A673 (cell line): ENCODE measurements at places on chromosomes 16 and 17. TPM values are rescaled to one million over a fixed set of nuclear protein-coding genes. Genes with fewer than 3 reads are reported as not detected.

CES5A gene
- total RNA-seq: not detected in 2 replicates

GSDMA gene
- total RNA-seq: not detected in 2 replicates

DNA sequence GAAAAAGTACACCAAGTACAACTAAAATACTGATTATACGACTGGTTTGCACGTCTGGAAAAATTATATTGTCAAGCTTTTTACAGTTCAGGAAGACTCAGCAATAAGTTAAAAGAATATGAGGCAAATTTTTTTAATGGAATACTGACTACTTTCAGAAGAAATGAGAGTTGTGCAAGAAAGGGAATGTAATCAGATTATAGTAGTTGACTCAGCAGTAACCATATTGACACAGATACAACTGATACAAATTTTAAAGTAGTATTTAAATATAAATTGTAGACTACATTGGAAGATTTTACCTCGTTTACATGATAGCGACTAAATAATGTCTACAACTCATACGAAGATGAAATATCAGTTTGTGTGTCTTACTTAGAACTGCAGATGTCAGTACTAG is 16.7 kb downstream of the ASGR2 start:
- DNase-seq: no peak
- H3K36me3 ChIP-seq: no peaks in the 10 kb centered on the region
- H3K27me3 ChIP-seq: no peaks in the 10 kb centered on the region
- H3K4me1 ChIP-seq: peaks cover 9% of the 10 kb centered on the region

DNA sequence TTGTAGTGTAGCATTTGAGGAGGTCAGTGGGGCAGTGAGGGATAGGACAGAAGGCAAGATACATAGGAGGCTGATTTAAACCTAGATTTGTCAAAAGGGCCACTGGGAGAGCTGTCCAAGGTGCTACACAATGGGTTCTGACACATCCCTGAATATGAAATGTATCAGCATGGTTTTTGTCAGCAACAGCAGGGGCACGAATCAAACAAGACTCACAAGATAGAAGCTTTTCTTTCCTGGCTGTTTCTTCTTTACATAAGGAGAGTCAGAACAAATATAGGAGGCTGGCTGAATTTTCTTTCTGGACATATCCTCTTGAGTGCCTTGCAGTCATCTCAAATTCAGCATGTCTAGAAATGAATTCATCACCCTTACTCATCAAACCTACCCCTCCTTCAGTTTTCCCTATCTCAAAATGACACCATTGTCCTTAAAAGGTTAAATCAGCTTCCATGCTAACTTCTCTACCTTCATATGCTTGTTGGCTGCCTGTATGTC is 130.5 kb downstream of the NPIPB5 start:
- no peaks in the 10 kb centered on the region for H3K36me3 ChIP-seq
- DNase-seq: peak; percentile 47
- H3K27ac ChIP-seq: no peak overlapping the region
- peaks cover 54% of the 10 kb centered on the region for H3K27me3 ChIP-seq
- H3K4me1 ChIP-seq: no peaks in the 10 kb centered on the region

DNA sequence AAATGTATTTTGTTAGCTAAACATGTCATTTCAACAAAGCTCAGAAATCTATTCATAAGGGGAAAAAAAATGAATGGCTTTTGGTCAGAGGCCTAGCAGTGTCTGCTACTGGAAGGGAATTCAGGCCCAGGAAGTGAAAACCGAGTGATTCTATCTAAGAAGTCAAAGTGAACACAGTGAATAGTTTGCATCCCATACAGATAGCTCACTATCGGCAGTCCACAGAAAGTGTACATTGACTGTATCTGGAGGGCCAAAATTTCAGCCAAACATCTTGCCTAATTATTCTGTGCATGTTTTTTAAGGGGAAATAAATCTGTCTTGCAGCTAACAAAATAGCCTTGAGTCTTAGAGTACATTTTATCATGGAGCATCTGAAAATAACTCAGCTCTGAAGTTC is 214.4 kb upstream of the CACNG5 start:
- H3K27ac ChIP-seq: no peak overlapping the region
- no peak for DNase-seq
- H3K27me3 ChIP-seq: no peaks in the 10 kb centered on the region
- peaks cover 16% of the 10 kb centered on the region for H3K4me1 ChIP-seq
- no peak overlapping the region for H3K4me3 ChIP-seq

- no peak overlapping the region for H3K27ac ChIP-seq
- H3K36me3 ChIP-seq: no peaks in the 10 kb centered on the region
- no peak overlapping the region for H3K4me3 ChIP-seq
- peak; percentile 69 for DNase-seq
- H3K4me1 ChIP-seq: no peaks in the 10 kb centered on the region
These were observed 252.3 kb downstream of the SNX29 start for GRCh38 chr16:12228602-12229499.

GRCh38 chr17:5260542-5260941 is 21.5 kb upstream of the RABEP1 start:
- H3K27ac ChIP-seq: no peak overlapping the region
- no peak overlapping the region for H3K4me3 ChIP-seq
- no peak for DNase-seq
- H3K4me1 ChIP-seq: no peaks in the 10 kb centered on the region
- no peaks in the 10 kb centered on the region for H3K36me3 ChIP-seq

DNA sequence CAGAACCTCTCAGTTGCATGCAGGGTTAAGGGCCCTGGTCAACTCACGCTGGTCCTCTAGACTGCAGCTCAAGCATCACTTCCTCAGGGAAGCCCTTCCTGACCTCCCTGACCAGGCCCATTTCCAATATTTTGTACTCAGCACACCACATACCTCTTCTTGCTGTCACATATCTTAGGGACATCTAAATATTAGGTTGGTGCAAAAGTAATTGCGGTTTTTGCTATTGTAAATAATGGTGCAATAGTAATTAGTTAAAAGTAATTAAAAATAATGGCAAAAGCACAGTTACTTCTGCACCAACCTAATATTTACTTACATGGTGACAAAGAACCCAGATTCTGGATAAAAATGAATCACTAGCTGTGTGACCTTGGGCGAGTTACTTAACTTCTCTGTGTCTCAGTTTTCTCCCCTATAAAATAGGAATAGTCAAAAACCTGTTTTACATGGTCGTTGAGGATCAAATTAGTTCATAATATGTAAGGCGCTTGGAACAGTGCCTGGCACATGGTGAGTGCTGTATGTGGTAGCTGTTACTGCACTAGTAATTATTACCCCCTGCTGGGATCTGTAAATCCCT is 177.4 kb downstream of the PRKCB start:
- peaks cover 7% of the 10 kb centered on the region for H3K36me3 ChIP-seq
- DNase-seq: peak; percentile 55
- no peak overlapping the region for H3K4me3 ChIP-seq
- H3K4me1 ChIP-seq: peaks cover 76% of the 10 kb centered on the region
- no peaks in the 10 kb centered on the region for H3K27me3 ChIP-seq

FA2H gene
- total RNA-seq: not detected in 2 replicates

DNA sequence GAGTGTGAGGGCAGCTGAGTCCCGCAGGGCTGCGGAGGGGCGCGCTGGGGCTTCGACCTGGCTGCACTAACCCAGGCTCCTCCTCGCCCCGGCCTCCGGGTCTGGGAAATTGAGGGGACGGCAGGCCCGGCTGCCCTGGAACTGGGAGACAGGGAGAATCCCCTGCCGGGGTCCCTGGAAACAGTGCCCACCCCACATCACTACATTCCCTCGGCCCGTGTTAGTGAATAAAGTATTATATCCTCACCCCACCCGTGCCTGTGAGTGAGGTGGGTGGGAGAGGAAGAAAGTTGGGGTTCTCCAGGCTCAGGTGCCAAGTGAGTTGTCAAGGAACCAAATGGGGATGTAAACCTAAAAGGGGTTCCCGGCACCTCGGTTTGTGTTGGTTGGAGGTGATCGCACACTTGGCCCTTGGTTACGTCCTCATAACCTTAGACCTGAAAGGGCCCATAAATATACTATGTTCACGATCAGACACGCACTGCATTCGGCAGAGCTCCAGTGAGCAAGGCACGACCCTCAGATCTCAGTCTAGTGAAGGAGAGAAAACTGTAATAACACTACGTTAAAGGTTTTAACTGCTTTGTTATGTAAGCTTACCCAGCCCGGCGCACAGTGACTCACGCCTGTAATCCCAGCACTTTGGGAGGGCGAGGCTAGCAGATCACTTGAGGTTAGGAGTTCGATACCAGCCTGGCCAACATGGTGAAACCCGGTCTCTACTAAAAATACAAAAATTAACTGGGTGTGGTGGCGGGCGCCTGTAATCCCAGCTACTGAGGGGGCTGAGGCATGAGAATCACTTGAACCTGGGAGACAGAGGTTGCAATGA is 11.2 kb downstream of the ZNF771 start:
- no peaks in the 10 kb centered on the region for H3K27me3 ChIP-seq
- H3K36me3 ChIP-seq: peaks cover 29% of the 10 kb centered on the region
- peaks cover 4% of the 10 kb centered on the region for H3K4me1 ChIP-seq

DNA sequence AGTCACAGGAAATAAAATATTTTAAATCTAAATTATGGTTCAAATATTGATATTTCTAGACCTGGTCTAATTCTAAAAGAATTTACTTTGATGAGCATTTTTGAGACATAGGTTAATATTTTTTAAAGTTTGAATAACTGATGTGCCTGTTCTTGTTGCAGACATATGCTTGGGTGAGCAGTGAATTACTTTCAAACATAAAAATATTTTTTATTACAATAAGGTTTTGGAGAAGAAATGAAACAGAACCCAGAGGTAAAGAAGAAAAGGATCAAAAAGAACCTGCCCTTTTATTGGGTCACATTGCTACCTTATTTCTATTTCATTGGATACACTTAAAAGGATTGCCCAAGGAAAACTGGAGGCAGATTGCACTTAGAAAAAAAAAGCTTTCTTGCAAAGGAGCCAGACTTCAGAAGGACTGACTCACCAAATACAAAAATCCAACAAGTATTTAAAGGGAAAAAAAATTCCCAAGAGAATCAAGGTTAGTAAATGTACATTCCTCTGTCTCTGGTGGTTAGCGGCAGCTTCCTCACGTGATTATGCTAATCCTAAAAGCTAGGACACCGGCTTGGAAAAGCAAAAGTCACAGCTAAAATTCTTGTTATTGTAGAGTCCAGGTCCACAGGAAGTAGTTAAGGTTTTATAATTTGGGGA is 18.5 kb downstream of the ENPP7 start:
- H3K27ac ChIP-seq: no peak overlapping the region
- no peak overlapping the region for H3K4me3 ChIP-seq
- peaks cover 23% of the 10 kb centered on the region for H3K27me3 ChIP-seq
- DNase-seq: peak; percentile 43
- no peaks in the 10 kb centered on the region for H3K36me3 ChIP-seq
- H3K4me1 ChIP-seq: peaks cover 25% of the 10 kb centered on the region

GRCh38 chr16:27526180-27526579 is 23.5 kb downstream of the GTF3C1 start:
- peaks cover 63% of the 10 kb centered on the region for H3K36me3 ChIP-seq
- H3K27me3 ChIP-seq: no peaks in the 10 kb centered on the region
- no peaks in the 10 kb centered on the region for H3K4me1 ChIP-seq
- H3K27ac ChIP-seq: no peak overlapping the region
- DNase-seq: peak; percentile 27

- H3K4me1 ChIP-seq: no peaks in the 10 kb centered on the region
- no peak overlapping the region for H3K27ac ChIP-seq
- no peak for DNase-seq
These were observed 10.7 kb upstream of the MEAK7 start for GRCh38 chr16:84514874-84515835.

DNA sequence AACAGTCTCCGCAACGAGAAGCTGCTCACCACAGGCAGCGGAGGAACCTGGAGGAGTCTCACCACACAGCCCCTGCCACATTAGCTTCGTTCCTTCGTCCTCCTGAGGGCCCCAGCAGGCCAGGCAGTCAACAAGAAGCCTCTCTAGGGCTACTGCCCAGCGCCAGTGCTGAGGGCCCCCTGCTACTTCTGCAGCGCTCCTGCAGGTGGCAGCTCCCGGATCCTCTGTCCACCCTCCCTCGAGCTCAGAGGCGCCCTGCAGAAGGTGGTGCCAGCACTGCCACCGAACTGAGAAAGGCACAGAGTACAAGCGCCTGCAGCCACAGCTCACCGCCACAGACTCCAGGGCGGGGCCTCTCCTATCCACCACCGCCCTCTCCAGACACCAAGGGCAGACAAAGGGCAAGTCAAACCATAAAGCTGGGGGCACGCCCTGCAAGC is 27.3 kb downstream of the KDM8 start:
- no peaks in the 10 kb centered on the region for H3K27me3 ChIP-seq
- no peak overlapping the region for H3K27ac ChIP-seq
- no peak overlapping the region for H3K4me3 ChIP-seq
- no peaks in the 10 kb centered on the region for H3K36me3 ChIP-seq
- DNase-seq: no peak

CYGB gene
- 0.56 and 0.61 TPM in 2 replicates for total RNA-seq

CHRNE gene
- total RNA-seq: 0.21 and 0.79 TPM in 2 replicates

DNA sequence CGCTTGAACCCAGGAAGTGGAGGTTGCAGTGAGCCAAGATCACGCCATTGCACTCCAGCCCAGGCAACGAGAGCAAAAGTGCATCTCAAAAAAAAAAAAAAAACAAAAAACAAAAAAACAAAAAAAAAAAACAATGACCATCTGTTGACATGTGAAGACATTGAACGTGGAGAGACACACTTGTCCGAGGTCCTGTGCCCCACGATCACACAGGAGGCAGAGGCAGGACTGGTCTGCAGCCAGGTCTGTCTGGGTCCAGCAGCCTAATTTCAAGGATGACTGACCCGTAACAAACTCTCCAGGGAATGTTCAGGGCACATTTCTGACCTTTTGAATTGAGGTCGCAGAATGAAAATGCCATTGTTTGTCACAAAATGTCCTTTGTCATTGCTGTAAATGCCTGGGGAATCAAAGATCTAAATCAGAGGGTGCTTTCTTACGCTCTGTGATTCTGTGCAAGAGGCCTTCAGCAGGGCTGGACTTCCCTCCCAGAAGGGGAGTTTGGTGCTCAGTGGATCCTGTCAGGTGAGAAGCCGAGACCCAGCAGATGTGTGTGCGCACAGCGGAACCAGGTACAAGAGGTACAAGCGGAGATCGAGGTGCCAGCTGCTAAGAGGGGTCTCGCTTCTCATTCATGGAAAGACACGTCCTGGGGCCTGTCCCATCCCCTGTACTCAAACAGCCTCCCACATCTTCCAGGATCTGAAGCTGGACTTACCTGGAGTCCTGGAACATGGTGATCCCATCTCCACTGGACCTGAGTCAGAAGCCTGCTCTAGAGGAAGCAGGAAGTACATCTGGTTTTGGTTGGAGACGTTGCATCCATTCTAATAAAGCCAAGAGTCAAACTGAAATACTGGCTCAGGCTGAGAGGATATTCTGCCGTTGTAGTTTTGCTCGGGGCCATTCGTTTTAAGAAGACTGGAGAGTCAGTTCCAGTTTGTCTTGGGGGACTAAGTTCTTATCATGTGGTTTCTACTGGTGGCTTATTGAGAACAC is 95.8 kb downstream of the IRF8 start:
- no peak for DNase-seq
- H3K4me3 ChIP-seq: no peak overlapping the region
- peaks cover 9% of the 10 kb centered on the region for H3K27me3 ChIP-seq
- H3K27ac ChIP-seq: no peak overlapping the region
- H3K36me3 ChIP-seq: no peaks in the 10 kb centered on the region
